Activated CD4-positive, alpha-beta memory T cell treated with anti-CD3 and anti-CD28 coated beads, Interleukin-2, amount 10 ng/mL, durations not matched to agents 7 days and 5 days (primary cell): ENCODE measurements at places on chromosomes 12 and 14. TPM values are rescaled to one million over a fixed set of nuclear protein-coding genes. Genes with fewer than 3 reads are reported as not detected.

DNA sequence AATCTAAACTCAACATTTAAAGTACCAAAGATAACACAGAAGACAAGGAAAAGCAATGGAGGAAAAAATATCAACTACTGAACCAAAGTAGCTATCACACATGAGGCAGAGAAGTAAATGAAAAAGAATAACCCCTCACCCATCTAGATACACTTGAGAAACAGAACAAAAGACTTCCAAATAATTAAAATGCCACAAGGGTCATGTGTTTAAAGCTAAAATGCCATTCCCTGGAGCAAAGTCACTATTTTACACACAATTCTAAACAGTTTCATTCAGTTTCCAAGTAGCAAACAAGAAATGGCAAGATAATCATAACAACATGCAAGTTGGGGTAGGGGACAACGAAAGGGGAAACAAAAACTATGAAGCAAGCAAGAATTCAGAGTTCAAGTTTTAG is 12.0 kb downstream of the OSBPL8 start:
- DNase-seq = no peak

DNA sequence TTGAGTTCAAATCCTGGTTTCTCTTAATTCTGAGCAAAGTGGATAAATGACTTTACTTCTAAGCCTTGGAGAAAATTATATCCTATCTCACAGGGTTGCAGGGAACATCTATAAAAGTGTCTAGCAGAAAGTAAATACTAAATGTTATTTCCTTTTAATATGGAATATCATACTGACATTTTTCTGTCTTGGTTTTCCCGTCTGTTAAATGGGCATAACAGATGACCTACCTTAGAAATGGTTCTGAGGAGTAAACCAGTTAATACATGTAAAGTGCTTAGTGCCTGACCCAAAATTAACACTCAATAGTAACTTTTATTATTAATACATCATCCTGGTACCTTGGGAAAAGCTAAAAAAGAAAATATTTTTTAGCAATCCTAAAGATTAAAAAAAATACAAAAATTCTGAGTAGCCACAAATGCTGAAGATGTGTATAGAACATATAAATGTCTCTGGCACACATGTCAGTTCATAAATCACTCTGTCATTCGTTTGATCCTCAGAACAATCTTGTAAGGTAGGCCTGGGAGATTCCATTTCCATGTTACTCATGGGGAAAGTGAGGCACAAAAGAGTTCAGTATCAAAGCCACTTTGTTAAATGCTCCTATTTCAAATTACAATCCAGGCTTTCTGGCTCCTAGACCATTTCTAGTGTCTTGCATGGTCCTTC is 1.3 kb downstream of the VIPAS39 start:
- DNase-seq = no peak

DNA sequence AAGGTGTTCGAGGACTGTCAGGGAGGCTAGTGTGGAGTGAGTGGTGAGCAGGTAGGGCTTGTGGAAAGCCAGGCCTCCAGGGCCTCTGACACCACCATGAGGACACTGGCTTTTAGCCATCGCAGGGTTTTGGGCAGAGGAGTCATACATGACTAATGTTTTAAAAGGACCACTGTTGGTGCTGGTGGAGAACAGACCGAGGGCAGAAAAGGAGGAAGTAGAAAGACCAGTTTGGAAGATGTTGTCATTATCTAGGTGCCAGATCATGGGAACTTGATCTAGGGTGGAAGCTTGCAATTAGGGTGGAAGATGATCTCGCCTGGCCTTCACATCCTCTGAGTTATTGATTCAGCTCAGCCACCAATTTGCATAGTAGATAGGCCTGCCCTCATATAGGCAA is 144.2 kb downstream of the C12orf75 start:
- DNase-seq = no peak

GRCh38 chr14:104178279-104178678 is 39.9 kb downstream of the KIF26A start:
- DNase-seq = no peak

The OSBPL8 gene
- total RNA-seq = 121 TPM

The RPAP3 gene
- 38.4 TPM for total RNA-seq
